ENCODE measurements at places on chromosomes 7 and 10.
A peak's percentile ranks its signal among the peaks of the same experiment; 100 is the strongest.

GRCh38 chr10:29501692-29502091 lies 133.1 kb downstream of the SVIL start:
- no peak for DNase-seq

DNA sequence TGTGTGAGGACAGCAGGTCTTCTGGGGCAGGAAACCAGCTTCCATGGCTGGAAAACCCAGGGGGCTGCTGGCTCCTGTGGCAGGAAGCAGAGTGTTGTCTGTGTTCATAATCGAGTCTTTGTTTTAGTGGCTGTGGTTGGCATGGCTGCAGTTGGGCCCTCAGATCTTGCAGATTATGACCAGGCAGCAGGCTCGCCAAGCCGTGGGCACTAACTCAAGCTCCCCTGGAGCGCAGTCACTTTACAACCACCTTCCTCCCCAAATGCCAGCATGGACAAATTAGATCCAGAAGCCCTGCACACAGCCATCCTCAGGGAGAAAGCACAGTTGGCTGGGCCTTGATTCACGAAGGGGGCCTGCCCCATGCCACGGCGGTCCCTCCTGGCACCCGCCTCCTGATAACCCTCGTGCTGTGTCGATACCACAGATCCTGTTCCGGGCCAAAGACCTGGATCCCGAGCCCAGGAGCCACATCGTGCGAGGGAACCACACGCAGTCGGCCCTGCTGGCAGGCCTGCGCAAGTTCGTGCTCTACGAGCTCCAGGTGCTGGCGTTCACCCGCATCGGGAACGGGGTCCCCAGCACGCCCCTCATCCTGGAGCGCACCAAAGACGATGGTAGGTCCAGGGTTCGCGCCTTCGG lies 552.5 kb upstream of the FOXK1 start:
- DNase-seq = peak; percentile 36

DNA sequence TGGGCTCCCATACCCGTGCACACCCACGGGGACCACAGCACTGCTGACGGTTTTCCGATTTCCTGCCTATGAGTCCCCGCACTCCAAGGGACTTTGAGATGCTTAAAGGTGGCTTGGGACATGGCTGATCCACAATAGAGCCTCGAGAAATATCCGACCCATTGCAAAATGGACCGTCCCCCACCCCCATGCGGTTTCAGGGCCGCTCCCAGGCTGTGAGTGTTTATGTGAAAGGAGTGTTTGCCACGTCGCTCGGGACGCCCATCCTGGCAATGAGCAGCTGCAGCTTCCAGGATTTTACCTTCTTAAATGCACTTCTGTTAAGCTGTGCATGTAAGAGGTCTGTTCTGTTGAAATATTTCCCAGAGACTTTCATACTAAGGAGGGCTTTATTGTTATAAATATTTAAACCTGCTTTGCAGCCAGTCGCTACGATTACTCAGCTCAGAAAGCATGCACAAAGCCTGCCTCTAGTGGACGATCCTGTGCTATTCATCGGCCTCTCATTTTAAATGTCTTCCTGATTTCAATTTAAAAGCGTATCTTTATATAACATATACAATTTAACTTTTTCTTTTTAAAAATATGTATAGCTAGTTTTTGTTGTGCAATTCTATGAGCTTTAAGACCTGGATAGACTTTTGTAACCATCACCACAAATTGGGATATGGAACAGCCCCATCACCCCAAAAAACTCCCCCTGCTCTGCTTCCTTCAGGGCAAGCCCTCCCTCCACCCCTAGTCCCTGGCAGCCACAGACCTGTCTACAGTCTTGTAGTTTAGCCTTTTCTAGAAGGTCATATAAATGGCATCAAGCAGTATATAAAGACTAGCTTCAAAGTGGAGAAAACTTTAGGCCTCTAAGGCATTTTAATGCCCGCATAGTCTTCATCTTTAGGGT lies 418.3 kb downstream of the PAXIP1 start:
- DNase-seq = peak; percentile 14

GRCh38 chr10:75187961-75188426 lies 22.6 kb upstream of the VDAC2 start:
- DNase-seq = no peak

DNA sequence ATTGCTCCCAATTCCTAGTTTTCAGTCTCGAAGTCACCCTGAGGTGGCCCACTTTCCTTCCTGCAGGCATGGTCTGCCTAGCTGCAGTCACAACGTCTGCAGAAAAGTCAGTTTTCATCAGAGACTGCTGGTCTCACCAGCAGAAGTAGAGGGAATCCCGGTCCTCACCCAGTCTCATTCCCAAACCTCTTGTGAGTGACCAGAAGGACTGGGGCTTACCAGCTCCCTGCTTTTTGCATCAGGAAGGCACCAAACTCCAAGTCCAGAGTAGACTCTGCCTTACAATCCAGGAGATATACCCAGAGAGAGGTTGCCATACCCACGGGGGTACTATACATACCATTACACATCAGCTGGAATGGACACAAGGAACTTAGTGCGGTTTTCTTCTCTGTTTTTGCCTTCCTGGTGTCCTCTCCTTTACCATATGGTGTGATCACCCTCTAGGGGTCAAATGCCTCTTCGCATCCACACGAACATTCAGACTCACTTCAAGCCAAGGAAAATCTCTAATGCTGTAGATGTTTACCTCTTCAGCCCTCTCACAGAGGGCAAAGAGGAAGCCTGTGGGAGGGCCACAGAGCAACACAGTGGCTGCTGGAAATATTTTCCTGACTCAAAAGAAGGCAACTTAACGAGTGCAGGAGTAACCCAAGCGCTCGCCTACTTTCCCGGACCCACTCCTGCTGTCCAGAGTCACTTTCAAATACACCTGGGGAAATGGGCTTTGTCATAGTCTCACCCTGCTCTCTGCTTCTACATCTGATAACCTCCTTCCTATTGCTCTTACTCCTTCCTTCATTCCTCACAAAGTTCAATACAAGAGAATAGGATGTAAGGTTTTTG lies 220.9 kb downstream of the C7orf25 start:
- no peak for DNase-seq

GRCh38 chr10:124059551-124059950 lies 33.8 kb downstream of the CHST15 start:
- DNase-seq = no peak

- no peak for DNase-seq
Observed at GRCh38 chr10:31526681-31527080, 207.7 kb downstream of the ZEB1 start.

DNA sequence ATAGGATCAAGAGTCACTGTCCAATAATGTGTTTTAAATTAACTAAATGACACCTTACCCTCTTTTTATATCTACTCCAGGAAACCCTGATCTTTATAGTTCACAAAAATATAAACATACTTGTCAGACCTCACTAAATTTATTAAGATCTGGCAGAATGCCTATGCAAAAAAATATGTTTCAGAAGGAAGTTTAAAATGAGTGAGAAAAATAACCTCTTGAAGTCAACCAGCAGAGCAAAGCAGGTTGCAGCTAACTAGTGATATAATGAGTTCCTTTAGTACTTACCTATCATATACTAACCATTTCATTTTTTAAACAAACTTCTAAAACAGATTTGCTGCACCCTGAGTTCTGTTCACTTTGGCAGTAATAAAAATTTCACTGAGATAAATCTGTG lies 14.0 kb upstream of the HGF start:
- DNase-seq = no peak

DNA sequence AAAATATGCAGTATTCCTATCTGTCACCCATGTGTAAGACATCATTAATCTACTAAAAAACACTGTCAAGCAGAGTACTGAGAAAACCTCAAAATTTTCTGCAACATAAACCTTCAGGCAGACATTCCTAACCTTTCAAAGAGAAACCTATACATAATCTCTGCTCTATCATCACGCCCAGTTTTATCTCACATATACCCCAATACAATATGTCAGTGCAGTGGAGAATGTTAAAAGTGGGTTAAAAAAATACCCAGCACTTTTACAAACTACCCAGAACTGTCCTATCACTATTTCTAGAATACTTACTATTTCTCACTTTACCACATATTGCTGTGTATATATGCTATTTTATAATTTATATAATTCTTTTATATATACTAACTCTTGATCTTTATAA lies 922.0 kb upstream of the SORCS1 start:
- no peak for DNase-seq

Measured in anterior cingulate cortex (tissue), 58 donors.